Stimulated activated CD4-positive, alpha-beta T cell treated with anti-CD3 and anti-CD28 coated beads, TNF-alpha, amount 100 ng/mL, for 24 hours (primary cell): ENCODE measurements at places on chromosomes 4 and X.

DNA sequence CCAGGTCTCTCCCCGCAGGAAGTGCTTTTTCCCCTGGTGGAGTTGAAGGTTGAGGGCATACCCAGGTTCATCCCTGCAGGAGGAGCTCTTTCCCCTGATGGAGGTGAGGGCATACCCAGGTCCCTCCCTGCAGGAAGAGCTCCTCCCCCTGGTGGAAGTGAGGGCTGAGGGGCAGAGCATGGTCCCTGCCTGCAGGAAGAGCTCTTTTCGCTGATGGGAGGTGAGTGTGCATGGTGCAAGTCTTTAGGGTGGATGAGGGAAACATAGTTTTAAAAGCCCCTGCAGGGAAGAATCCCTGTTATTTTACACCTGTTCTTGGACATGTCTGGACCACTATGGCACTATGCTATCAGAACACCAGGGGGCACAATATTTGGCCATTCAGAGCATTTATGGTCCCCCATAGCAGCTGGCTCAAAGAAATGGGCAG is 43.7 kb upstream of the PUDP start:
- no peak for DNase-seq

DNA sequence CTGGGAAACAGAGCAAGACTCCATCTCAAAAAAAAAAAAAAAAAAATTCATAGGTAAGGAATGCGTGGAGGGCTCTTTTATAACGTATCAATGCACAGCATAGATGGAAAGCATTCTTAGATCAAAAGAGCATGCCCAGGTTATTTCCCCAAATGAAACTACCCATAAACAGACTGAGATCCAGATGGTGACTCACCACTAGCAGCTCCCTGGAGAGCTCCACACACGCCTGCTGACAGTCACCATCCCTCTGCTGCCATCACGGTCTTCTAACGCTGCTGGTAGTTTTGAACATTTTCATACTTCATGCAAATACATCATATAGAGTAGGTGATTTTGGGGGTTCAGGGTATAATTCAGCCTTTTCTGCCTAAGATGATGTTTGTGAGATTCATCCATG is 136.9 kb downstream of the ASMT start:
- no peak for DNase-seq

GRCh38 chr4:114251020-114251419 is 271.6 kb upstream of the ARSJ start:
- no peak for DNase-seq

DNA sequence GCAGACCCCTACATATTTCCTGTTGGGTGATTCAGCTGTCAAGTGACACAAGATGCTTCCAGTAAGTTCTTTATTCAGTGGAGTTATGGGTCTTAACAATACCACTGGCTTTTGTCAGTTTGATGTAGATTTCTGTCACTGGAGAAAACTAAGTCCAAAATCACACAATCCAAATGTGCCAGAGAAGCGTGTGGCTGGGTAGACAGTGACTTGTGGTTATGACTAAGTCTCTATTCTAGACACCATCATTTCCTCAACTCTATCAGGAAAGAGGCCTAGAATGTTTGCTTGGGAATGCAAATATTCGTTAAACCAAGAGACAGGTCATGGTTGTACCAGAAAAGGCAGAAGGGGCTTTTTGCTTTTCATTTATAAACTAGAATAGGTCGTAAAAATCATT is 54.4 kb upstream of the HS3ST1 start:
- DNase-seq, result no peak

- DNase-seq, result no peak
These were observed 96.9 kb downstream of the CHRDL1 start for GRCh38 chrX:110698696-110699095.

GRCh38 chr4:139540632-139541031 is 15.4 kb downstream of the SETD7 start:
- DNase-seq, result no peak

GRCh38 chr4:30396772-30397475 is 323.2 kb upstream of the PCDH7 start:
- no peak for DNase-seq

- no peak for DNase-seq
These were observed 1786.3 kb upstream of the TENM3 start for GRCh38 chr4:180456928-180457327.

DNA sequence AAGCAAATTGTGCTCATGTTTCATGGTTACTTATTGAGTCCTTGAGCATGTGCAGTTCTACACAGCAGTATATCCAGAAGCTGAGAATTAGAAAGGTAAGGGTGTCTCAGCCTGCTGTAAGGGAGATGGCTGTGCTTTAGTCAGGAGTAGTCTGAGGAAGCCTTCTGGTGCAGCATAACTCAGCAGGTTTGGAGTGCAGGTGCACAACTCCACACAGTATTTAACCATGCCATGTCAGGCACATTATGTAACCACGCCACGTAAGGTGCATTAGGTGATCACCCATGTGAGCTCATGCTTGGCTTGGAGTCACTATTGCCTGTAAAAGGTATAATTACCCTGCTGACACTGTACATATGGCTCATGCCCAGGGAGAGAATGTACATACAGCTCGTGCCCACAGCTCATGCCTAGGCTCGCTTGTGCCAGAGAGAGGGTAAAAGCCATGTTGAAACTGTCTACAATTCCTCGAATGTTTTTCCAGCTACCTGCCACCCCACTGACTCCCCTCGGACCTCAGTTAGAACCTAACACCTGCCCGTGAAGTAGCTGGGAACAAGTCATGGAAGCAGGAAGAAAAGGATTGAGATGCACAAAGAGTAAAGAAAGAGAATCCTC is 37.8 kb downstream of the UCHL1 start:
- no peak for DNase-seq

- DNase-seq, result no peak
These were observed 10.5 kb downstream of the GPR82 start for GRCh38 chrX:41734530-41734929.

DNA sequence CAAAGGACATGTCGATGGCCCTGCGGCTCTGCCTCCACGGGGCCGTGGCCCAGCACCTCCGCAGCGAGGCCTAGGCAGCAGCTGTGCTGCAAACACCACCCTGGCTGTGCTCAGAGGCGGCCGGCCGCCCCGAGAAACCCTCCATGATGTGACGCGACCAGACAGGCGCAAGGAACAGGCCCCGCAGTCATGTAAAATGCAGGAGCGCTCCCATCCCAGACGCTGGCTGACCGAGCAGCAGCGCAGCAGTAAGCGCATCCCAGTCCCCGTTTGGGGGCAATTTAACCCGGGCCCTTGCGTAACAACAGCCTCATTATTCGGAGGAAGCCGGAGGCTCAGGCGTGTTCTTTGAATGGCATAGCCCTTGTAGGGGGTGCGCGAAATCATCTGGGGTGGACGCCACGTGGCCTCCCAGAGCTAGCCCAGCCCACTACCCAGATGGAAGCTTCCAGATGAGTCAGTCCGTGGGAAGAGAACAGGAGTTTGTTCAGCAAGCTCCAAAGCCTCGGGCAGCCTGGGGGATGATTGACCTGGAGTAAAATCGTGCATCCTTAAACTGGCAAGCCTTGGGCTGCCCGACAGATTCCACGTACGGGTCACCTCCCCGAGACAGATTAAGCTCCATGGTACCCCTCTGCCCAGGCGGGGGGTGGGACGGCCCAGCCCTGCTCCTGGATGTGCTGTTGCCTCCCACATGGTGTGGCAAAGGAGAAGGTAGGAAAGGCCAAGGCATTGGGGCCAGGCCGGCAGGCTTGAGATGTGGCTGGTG is 124.0 kb downstream of the HMX1 start:
- no peak for DNase-seq

DNA sequence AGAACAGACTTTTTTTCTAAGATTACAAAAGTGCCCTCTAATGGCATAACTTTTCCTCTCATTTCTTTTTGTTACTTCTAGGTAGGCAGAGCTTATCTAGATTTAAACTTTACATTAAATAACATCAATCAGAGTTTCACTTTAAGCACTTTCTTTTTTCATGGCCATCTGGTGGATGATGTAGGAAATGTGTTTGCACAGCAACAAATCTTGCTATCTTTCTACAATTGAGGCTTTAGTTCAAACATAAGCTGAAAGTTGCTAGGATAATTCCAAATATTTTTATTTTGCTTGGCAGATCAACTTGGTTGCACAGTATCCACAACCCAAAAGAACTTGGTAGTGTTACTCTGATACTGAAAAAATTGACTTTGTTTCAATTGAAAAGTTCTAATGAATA is 22.0 kb downstream of the NDNF start:
- no peak for DNase-seq

DNA sequence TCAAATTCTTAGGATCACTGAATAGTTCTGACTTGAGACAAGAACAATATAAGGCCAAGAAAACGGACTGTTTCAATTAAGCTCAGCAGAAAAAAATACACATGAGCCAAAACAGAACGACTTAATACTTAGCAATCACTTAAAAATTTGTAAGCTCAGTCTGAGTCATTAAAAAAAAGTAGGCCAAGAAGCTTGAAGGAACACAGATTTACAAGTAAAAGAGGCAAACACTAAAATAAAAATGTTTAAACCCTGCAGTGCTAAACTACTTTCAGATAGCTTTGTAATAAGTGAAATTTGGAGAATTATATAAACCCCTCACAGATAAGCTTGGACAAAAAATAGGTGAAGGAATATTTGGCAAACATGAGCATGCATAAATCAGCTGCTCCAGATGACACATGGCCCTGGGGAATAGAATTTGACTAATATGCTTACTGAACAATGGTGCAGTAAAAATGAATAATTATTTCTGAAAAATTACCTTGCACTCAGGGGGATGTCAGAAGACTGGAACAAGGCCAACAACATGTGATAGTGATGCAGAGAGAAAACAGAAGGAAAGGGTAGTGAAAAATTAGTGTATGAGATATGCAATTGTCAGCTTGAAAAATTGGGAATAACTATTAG is 49.6 kb downstream of the LNX1 start:
- no peak for DNase-seq

DNA sequence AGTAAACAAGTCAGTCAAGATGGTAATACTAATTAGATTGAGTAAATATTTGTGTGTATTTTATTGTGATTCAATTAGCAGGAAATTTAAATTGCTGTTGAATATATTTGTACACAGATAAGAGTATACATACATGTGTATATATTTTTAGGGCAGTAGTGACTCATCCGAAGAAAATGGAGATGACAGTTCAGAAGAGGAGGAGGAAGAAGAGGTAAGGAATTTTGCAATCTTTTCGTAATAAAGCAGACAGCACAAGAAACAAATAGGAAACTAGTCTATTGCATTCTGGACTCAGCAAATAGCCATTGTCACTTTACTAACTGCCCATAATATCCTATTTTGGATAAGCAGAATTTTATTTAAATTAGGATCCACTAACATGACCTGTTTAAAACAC is 6.6 kb downstream of the IBSP start:
- DNase-seq, result no peak

DNA sequence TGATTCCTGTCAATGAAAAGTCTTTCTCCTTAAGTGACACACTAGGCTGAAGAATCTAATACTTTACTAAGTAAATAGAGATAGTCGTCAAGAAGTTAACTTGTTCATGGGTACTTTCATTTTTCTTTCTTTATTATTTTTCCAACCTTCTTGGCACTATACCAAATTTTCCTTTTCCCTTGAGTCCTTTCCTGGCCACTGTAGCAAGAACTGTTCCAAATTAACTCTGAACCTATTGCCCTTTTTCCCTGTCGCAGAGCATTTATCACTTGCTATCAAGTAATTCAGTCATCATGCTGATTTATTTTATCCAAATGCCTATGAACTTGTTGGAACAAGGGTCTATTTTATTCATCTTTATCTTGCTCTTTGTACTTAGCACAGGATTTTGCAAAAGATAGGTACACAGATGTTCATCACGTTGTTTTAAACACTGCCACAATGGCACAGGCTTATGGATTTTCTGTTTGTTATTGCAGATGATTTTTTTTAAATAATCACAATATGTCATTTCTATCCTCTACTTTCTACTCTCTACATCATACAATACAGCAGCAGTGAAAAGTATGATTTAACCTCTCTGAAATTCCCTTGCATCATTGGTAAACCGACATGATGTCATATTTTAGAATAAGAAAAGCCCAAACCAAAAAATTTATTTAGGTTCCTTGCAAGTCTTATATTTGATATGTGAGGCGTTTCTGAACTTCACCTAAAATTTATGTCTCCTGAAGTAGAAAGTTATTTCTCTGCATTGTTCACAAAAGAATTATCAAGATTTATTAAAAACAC is 2352.3 kb downstream of the PCDH7 start:
- DNase-seq, result no peak

DNA sequence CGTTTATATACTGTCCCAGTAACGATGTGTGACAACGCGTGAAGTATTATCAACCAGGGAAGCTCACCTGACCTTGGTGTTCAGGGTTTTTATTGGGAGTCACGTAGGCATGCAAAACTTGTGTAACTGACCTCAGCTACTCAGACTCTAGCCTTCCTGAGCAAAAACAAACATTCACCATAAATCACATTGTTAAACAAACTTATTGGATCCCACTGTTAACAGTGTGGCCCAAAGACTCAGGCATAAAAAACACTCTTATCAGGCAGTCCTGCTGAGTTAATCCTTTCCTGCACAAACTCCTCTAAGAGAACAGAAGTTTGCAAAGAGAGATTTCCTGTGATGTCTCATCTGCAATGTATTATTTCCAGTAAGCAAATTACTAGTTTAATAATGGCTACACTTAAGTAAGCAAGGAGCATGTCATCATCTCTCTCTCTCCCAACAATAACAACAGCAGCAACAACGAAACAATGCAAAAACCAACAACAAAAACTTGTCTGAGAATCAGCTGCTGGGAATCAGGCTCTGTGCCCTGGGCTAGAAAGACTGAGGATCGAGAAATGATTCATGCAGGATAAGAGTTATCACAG is 12.0 kb downstream of the GAGE1 start:
- no peak for DNase-seq

GRCh38 chr4:26406346-26406975 is 83.8 kb downstream of the CCKAR start:
- DNase-seq, result no peak

DNA sequence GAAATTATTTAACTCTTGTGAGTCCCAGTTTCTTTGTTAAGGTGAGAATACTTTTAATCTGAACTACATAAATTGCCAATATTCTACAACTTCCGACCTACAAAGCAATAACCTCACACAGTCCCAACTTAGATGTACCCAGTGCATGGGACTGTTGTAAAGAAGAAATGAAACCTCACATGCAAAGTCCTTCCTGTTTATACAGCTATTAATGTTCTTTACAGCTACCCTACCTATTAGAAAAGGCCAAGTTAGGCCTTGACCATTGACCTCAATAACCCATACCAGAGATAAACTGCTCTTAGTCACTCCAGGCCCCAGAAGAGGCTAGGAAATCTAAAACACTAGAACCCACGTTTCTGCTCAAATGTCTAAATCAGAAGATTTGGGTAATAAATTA is 920.1 kb upstream of the TENM3 start:
- no peak for DNase-seq

DNA sequence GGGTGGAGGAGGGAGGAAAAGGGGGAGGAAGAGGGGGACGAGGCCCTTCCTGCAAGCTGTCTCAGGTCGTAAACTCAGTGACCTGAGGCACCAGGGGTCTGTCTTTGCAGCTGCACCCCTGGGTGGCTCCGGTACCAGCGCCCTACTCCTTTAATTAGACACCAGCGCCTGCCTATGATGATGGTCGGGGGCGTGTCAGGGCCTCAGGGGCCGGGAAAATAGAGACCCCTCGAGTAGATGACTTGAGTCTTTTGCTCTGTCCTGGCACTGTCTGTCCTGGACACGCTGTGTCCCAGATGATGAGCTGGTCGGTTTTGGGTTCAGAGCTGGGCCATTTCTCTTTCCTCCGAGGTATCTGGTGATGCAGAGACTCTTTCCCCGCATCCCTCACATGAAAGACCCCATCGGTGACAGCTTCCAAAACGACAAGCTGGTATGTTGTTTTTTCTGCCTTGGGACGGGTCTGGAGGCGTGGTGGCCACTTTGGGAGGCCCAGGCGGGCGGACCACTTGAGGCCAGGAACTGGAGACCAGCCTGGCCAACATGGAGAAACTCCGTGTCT is 11.2 kb downstream of the SLC25A6 start:
- DNase-seq, result no peak

- no peak for DNase-seq
These were observed 7.6 kb upstream of the CXCL5 start for GRCh38 chr4:74006009-74006476.
